ENCODE measurements at places on chromosomes 12 and 14.

DNA sequence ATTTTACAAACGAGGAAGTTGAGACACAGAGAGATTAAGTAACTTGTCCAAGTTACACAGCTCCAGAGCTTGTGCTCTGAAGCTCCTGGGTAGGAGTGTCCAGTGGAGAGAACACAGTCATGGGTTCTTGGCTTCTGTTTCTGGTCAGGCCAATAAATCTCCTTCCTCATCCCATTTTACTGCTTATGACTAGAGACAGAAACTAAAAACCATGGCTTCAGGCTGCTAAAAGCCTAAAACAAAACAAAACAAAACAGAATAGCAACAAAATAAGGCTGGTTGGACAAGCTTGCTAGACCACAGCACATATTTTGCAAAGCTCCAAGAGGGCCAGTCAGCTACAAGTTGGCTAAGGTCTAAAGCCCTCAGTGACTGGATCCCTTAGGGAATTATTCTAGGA, 49.8 kb downstream of the PTGER2 start:
- no peak for DNase-seq

- peak; percentile 37 for DNase-seq
Observed at GRCh38 chr12:5432011-5432400, at the start of gene NTF3. NTF3 (plus strand) TSS chr12:5432108; CDS start chr12:5432325, 217 bp downstream.

DNA sequence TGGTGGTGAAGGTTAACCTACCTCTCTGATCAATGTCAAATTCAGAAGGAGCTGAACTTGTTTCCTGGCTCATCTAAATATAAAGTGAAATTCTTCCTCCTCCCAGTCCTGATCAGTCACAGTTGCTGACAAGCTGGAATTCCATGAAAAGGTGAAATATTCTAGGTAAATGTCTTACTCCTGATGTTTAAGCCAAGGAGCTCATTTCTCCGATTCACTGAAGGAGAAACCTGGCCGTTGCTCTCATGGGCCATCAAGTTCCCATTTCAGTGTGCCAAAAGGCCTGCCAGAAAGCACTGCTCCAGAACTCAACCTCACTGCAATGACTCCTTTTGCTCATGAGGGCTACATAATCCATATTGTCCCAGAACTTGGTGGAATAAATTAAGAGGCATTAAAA, 707.5 kb downstream of the GALC start:
- DNase-seq = peak; percentile 3

- DNase-seq = no peak
Observed at GRCh38 chr12:16168078-16168477, 109.4 kb downstream of the SLC15A5 start.

DNA sequence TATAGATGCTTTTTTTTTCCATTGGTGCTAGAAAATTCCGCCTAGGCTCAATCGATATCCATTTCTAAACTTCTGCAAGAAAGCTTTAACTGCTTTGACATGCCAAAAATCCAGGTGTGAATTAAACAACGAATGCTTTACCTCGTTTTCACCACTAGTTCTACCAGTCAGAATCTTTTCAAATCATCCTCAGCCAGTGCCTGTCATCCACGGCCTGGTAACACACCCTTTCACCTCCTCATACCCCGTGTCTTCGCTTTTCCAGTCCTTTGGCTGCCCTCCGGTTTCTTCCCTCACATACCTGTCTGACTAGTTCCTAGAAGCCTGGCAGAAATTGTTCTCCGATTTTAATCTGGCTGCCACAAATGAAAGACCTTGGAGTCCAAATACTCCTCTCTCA, 1.4 kb upstream of the PHC1 start:
- DNase-seq = peak; percentile 20

DNA sequence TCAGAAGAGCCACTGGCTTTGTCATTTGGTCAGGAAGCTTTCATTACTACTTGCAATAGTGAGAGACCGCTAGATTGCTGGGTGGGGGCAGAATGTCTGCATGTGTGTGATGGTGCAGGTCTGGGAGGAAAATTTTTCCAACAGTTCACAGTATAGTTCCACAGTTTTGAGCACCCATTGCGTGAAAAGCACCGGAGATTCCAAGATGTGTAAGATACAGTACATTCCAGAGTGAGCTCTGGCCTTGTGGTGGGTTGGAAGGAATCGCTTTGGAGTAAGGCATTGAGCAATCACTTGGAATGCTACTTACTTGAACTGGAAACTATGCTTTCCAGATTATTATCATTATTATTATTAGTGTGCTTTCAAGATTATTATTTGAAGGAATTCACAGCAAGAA, 47.6 kb upstream of the FRMD6 start:
- no peak for DNase-seq

GRCh38 chr14:33486332-33486890, 464.5 kb downstream of the EGLN3 start:
- no peak for DNase-seq

GRCh38 chr14:54935958-54936357, 33.3 kb upstream of the GCH1 start:
- no peak for DNase-seq

DNA sequence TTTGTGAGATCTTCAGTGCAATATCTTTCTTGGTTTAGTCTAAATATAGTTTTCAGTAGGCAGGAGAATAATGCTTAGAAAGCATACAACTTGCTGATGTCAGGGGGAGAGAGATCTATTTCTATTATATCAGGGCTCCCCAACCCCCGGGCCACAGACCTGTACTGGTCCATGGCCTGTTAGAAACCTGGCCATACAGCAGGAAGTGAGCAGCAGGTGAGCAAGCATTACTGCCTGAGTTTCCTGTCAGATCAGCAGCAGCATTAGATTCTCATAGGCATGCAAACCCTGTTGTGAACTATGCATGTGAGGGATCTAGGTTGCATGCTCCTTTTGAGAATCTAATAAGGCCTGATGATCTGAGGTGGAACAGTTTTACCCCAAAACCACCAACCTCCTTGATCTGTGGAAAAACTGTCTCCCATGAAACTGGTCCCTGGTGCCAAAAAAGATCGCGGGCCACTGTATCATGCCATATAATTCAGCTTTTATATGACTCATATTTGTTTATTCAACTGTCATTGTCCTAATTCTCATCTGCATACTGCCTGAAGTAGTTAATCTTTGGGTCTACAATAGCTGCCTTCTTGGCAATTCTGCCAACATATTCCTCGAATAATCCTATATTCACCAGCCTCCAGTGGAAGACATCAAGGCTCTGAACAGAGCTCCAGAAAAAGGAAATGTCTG, 163.6 kb upstream of the DYRK2 start:
- no peak for DNase-seq

All from HEK293T (cell line).